Effector memory CD8-positive, alpha-beta T cell (primary cell): ENCODE measurements at places on chromosomes 13 and 19.
A peak's percentile ranks its signal among the peaks of the same experiment; 100 is the strongest.

DNA sequence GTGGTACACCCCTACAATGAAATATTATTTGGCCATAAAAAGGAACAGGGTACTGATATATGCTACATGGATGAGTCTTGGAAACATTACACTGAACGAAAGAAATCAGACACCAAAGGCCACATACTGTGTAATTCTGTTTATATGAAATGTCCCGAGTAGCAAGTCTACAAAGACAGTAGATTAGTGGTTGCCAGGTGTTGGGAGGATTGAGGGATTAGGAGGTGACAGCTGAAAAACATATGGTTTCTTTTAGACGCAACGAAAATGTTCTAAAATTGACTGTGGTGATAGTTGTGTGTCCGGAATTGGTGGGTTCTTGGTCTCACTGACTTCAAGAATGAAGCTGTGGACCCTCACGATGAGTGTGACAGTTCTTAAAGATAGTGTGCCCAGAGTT, 35.1 kb downstream of the IL17D start:
- DNase-seq = no peak

GRCh38 chr13:33383724-33384577, 98.4 kb upstream of the STARD13 start:
- DNase-seq = no peak

DNA sequence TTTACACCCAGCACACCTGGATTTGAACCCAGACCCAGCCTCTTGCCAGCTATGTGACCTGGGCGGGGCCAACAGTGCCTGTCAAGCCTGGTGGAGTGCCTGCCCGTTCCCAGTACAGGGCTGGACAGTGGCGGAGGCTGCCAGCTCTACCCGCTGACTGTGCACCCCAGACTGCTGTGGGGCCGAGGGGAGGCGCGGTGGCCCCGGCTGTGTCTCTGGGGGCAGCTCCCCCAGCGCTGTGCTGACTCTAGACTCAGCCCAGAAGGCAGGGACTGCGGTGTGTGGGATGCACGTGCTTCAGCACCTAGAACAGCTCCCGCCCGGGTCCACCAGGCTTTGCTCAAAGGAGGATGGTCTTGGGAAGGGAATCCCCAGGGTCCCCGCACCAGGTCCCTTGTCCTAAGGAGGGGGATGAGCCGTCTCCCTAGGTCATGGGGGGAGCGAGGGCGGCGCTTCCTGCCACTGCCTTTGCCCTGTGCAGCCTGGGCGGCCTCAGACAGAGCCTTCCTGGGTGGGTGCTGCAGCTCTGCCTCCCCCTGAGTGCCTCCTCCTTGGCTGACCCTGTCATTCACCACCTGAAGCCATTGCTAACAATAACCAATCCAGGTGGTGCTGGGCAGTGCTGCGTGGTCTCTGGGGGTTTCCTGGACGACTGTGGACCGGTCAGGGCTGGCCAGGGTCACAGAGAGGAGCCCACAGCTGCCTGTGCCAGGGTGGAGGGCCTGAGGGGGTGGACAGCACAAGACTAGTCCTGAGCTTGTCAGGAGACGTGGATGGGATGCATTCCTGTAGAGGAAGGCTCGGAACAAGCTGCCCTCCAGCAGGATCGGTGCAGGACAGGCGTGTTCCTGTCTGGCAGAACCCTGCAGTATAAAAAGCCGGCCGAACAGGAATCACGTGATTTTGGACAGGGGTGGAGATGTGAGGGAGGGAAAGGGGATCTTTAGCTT, 18.6 kb downstream of the TMEM255B start:
- DNase-seq = no peak

DNA sequence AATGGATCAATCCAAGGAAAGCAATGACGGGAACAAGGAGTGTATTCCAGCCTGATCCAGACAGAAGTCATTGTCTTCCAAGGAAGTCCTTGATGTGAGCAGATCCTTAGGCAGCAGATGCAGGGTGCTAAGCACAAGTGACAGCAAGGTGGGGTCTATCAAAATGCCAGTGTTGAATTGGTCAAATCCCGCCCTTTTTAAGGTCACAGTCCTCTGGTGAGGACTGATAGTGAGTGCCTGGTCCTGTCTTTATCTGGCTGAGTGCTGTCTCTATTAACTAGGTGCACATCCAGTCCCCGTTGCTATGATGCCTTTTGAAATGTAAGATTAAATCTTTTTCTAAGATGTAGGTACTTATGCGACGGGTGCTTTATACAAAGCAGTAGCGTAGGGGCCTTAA, 1.3 kb upstream of the LAMP1 start:
- DNase-seq = no peak

DNA sequence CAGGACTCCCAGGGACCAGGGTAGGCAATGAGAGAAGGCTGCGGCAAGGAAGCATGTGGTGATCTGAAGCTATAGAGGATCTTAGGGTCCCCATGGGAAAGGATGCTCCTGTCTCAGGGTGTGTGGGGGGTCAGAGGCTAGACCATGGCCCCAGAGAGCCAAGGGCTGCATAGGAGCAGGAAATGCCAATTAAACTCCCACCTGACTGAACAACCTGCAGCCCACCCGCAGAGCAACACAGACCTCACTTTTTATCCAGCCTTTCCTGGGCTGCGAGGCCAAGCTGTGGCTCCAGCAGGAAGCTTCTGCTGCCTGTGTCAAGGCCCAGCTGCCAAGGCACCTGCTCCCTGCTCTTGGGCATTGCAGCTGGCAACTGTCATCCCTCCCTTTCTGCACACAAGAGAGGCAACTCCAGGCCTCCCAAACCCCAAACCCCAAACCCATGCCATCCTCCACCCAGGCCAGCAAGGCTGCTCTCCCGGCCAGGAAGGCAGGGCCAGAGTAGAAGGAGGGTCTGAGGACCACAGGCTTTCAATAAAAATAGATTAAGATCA, 290.1 kb downstream of the FOXO1 start:
- no peak for DNase-seq

GRCh38 chr19:4701557-4701956, 22.1 kb downstream of the DPP9 start:
- no peak for DNase-seq

DNA sequence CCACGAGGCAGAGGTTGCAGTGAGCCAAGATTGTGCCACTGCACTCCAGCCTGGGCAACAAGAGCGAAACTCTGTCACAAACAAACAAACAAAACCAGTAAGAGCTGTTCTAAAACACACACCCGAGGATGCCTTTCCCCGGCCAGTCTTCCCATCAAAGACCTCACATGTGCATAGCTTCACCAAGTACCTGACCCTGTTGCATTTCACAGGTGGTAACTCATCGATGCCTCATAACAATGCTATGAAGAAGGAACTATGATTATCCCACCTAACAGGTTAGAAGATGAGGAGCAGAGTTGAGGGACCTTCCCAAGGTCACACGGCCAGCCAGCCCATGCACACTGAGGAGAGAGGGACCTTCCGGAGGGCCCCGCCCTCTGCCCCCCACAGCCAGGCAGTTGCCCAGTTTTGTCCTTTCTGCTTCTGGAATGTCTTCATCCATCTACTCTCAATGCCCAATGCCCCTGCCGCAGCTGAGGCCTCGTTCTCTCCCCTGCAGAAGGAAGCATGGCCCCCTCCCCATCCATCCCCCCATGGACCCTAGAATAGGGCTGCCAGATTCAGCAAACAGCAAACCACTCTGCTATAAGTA, 16.8 kb upstream of the LENG8 start:
- DNase-seq = no peak

GRCh38 chr19:39996218-39996810, 546 bp upstream of the ZNF546 start:
- DNase-seq = peak; percentile 44

DNA sequence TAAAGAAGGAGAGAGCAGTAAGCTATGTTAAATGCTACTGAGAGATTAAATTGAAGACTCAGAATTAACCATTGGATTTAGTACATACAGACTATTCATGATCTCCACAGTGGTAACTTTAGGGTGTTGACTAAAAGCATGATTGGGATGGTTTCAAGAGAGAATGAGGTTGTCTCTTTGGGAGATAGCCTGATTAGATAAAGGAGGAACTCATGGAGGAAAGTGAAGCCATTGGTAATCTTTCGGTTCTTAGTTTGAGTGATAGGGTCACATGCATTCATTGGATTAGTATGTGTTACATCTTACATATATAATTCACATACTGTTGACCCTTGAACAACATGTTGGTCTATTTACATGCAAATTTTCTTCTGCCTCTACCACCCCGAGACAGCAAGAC, 18.8 kb upstream of the KL start:
- no peak for DNase-seq

GRCh38 chr13:62747152-62747551, 1331.5 kb upstream of the PCDH20 start:
- DNase-seq = no peak

DNA sequence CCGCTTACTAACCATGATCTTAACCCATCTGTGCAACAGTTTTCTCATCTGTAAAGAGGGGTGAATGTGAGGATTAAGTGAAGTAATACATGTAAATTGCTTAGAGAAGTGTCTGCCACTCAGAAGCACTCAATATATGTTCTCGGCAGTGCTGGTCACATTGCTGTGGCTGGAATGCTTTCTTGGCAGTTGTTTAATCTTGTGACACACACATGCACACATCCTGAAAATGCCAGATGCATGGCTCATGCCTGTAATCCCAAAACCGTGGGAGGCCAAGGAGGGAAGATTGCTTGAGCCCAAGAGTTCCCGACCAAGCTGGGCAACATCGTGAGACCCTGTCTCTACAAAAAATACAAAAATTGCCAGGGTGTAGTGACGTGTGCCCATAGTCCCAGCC, 4.9 kb upstream of the DMKN start:
- DNase-seq = no peak

- DNase-seq = no peak
Observed at GRCh38 chr13:88005188-88005587, 334.0 kb downstream of the SLITRK5 start.

- DNase-seq = no peak
Observed at GRCh38 chr13:47832458-47832972, 168.6 kb downstream of the SUCLA2 start.

- DNase-seq = peak; percentile 78
Observed at GRCh38 chr19:9674663-9675357, at the start of gene ZNF562. Gene ZNF562 (minus strand): TSS chr19:9675100. CDS start chr19:9660744, 14,356 bp downstream.

DNA sequence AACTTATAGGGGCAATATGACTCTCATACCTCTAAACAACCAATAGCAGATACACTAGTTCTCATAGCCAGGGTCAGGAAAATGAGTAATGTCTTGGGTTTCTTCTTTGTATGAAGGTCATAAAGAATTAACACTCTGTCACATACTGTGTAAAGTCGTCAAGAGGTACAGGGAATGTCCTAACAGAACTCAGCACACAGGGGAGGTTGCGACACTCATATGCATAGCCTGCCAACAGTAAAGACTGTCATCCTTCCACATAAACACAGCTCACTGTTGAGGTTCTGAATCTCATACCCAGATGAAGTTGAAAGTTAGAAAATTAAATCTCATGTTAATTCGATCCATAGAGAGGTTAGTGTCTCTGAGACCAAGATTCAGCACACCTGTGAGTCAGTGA, 34.2 kb upstream of the ZNF254 start:
- no peak for DNase-seq

DNA sequence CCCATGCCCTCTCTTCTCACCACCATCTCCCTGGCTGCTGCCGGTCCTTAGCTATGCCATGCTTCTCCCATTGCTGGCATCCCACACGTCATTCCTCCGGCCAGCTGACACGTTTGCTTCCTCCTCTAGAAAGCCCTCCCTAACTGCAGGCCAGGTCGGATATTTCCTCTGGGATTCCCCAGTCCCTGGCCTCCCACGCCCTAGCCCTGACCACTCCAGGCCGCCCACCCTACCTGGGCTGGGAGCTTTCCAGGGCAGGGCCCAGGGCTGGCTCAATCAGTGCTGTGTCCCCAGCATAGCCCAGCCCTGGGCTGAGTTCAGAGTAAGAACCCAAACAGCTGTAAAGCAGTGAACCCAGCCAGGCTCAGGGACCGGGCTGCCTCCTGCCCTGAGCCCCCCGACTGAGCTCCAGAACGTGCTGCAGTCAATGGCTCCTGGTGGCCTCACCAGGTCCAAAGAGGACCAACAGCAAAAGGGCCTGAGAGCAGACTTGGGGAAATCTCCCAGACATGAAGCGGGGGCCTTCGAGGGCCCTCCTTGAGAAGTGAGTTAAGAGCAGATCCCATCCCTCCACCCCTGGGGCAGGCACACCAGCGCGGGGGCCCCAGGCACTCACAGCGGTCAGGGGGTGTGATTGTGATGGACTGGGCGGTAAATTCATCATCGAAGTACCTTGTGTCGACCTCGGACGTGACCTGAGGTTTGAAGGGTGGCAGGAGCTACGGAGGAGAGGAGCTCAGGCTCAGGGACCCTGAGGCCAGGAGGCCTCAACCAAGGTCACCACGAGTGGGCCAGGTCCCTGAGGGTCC, 8.1 kb upstream of the CCNP start:
- no peak for DNase-seq

- no peak for DNase-seq
Observed at GRCh38 chr13:79245937-79246577, 160.0 kb downstream of the RBM26 start.
